HuH-7 (cell line): ENCODE measurements at places on chromosomes 5 and 9.
A peak's percentile ranks its signal among the peaks of the same experiment; 100 is the strongest.

DNA sequence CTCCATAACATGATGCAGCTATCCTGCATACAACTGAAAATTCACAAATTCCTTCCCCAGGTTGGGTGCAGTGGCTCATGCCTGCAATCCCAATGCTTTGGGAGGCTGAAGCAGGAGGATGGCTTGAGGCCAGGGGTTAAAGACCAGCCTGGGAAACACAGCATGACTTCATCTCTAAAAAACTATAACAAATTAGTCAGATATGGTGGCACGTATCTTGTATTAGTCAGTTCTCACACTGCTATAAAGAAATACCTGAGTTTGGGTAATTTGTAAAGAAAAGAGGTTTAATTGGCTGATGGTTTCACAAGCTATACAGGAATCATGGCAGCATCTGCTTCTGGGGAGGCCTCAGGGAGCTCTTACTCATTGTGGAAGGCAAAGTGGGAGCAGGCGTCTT lies 56.4 kb upstream of the DAPK1 start:
- no peak for DNase-seq

DNA sequence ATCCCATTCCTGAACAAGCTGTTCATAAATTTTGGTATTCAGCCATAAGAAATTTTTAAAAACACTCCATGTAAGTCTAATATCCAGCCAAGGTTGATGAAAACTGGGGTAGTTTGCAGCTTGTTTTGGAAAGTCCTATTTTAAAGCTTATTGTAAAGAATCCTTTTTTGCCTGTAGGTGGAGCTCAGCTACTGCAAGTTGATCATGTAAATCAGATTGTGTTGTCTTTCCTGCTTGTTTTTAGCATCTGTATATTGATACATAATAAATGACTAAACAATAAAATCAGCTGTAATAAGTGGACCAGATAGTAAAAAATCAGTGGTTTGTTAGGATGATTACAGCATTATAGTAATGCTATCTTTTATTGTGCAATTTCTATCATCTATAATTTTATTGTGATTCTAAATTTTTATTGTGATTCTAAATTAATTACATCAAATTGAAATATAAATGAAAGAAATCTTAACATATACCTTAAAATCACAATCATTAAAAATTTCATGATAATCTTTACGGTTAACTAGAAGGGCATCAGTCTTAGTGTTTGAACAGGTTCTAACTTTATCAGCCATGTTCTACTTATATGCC lies 42.4 kb downstream of the CWC27 start:
- peak; percentile 6 for DNase-seq

DNA sequence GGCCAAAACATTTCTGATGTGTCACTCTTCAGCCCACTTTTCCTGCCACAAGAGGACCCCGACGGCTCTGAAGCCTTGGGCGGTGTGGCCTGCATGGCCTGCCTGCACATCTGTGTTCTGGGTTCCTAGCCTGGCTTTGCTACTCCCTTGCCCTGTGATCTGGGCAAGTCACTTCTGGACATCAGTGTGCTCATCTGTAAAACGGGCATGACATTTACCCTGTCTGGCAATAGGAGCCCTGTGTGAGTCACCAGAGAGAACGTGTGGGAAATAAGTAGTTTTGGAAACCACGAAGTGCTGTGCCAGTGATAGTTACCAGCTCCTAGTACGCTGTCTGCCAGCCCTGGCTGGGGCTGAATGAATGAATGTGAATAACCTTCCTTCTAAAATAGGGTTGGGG lies 90.8 kb downstream of the MACROH2A1 start:
- no peak for DNase-seq

DNA sequence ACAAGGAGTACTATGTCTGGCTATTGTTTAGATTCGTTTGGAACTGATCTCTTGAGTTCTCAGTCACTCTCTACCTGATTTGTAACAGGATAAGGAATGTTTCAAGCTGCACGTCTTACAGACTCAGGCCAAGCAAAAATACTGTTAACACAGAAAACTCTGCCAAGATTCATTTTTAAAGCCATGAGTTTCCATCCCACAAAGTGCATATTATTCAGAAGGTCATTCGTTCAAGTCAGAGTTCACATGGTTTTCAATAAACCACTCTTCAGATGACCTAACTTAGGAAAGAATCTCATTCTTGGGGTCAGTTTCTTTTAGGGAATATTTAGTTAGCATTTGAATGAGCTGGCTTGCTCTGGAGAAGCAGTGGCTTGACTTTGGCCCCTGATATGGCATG lies 49.3 kb downstream of the F2R start:
- DNase-seq = no peak

DNA sequence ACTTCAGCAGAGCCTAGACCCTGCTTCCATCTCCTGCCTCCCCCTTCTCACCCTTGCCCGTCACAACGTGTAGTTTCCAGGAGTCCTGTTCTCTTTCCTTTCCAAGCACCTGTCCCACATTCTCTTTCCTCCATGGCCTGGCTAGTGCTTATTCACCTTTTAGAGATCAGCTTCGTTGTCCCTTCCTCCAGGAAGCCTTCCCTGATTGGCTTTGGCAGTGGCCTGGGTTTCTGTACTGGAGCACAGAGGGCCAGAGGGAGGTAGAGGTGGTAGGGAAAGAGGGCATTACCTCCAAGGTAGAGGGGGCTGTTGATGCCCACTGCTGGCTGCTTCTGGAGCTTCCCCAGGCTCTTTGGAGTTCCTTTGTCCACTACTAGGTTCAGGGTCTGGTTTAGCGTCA lies 93.7 kb upstream of the PANK3 start:
- no peak for DNase-seq

DNA sequence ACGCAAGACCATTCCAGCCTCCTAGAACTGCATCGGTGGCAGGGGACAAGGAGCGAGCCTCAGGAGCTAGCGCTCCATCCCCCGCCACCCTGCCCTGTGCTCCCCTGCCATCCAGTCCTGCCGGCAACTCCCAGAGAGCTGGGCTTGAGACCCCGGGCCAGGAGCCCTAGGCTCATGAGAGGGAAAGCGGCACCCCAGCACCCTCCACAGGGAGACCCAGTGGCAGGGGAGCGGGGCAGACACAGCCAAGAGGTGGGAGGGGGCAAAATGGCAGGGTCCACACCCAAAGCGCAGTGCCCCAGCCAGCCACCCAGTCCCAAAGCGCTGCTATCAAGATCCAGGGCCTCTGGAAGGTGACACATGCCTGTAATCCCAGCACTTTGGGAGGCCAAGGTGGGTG lies 12.7 kb downstream of the UBAC1 start:
- no peak for DNase-seq

DNA sequence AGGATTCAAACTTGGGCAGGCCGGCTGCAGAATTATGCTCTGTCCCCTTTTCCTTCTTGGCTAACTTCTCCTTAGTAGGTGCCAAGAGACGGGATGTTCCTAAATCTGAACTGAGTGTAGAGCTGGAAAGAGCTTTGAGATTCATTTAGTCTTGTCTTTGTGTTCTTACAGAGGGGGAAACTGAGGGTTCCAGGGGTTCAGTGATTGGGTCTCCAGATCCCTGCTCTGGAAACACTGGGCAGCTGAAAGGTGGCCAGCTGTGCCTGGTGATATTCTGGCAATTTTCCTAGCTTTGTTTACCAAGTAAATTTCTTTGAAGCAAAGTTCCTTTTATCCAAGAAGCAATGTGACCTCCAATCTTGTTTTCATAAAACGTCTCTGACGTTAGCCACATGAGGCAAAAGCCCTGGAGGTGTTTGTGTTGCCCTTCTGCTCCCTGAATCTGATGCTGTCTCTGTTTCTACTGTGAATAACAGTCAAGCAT lies 288.7 kb downstream of the ZSWIM6 start:
- DNase-seq = no peak

DNA sequence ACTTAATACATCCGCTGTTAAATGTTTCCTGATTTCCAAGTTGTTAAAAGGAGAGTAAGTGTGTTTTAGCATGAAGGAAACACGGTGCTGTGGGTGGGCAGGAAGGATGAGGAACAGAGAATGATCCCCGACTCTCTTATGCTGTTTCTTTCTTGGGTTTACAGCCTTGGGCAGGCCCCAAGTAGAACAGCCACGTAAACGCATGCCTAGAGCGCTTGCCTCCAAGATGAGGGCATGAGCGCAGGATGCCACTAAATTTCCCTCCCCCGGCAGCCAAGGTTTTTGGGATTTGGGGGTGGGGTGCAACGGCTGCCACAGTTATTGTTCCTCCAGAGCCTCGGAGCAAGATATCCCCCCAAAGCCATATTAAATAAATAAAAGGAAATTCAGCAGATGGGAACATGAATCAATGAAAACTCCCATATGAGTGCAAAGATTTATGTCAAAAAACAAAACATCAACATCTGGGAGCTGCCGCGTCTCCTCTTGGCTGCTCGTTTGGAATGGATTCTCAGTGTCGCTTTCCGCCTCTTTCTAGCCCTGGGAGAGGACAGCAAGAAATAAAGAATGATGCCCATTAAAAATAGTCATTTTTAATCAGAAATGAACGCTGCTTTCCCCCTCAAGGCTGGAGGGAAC lies 10.0 kb upstream of the DELE1 start:
- no peak for DNase-seq

DNA sequence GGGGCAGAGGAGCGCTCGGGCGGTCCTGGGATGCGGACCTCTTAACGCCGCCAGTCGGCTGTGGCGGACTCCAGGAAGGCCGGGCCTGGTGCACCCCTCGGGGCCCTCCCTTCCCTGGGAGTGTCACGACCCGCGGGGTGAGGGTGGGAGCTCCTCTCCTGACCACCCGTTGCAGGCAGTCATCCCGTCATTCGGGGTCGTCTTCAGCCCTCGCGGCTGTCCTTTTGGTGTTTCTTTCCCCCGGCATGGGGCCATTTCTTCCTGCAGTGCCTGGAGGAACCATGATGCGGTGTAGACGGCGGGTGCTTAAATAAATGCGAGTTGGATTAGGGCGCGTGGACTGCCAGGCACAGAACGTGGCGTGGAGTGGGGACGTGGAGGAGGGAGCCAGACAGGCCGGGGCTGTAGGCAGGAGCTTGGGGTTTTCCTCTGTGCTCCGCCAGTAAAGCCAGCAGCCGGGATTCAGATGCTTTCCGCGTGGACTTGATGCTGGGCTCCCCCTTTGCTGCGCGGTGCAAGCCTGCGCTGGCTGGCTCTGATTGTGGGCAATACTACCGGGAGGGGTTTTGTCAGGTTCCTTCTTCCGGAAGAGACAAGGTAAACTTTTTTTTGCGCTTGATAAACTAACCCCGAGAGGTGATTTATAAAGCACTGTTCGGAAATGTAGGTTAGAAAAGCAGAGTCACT lies 868 bp downstream of the KDM4C start:
- DNase-seq = peak; percentile 23

- DNase-seq = no peak
Observed at GRCh38 chr5:14917719-14918118, 46.1 kb upstream of the ANKH start.

DNA sequence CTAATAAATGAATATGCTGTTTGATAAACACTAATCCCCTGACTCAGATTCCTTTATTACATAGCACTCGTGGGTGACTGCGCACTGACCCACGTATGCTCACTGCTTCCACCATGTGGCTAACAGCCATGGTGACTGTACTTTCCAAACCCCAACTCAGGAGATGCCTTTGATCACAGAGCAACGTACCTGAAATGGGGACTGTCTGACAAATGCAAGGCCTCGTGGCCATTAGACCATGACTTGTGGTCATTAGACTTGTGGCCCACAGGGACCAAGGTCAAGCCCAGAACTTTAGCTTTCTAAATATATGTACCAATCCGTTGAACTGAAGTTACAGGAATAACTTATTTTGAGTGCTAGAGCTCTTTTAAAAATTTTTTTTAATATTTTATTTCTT lies 46.6 kb downstream of the CYFIP2 start:
- peak; percentile 66 for DNase-seq

- DNase-seq = no peak
Observed at GRCh38 chr5:96294884-96295202, 138.2 kb downstream of the PCSK1 start.
